ENCODE measurements at places on chromosomes 6 and 20.

- DNase-seq, result no peak
Measured at GRCh38 chr6:64580346-64580745, 944.7 kb downstream of the PHF3 start.

DNA sequence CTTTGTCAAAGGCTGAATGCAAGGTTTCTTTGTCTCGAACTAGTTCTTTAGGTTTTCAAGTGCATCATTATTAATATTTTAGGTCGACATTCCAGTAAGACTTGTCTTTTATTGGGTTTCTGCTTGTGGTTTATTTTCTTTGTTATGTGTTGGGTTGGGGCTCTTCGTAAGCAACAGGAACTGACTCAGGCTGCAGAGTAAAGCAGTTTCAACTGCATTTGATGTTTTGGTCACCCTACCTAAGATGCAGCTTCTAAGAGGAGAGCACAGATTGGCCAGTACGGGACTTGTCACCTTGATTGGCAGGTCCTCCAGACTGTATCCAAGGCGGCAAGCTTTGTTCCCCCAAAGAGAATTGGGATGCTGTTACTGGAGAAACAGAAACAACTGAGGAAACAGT is 149.5 kb upstream of the SULF2 start:
- no peak for DNase-seq

DNA sequence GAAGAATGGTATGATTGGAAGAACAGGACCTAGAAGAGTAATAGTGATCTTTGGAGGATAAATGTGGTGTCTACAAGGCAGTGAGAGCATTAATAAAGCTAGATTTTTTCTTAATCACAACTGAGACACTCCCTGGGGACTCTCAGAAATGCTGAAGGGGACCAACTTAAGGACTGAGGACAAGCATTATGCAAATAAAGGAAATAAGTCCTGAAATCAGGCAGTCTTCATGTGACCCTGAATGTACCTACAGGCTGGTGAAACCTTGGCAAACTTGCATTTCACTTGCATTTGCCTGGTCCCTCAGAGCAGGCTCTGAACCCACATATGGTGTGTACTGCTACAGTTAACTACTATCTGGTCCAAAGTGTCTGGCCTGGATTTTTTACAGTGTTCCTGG is 19.3 kb upstream of the TTK start:
- no peak for DNase-seq

- DNase-seq, result no peak
Measured at GRCh38 chr6:21271428-21272155, 322.0 kb upstream of the SOX4 start.

DNA sequence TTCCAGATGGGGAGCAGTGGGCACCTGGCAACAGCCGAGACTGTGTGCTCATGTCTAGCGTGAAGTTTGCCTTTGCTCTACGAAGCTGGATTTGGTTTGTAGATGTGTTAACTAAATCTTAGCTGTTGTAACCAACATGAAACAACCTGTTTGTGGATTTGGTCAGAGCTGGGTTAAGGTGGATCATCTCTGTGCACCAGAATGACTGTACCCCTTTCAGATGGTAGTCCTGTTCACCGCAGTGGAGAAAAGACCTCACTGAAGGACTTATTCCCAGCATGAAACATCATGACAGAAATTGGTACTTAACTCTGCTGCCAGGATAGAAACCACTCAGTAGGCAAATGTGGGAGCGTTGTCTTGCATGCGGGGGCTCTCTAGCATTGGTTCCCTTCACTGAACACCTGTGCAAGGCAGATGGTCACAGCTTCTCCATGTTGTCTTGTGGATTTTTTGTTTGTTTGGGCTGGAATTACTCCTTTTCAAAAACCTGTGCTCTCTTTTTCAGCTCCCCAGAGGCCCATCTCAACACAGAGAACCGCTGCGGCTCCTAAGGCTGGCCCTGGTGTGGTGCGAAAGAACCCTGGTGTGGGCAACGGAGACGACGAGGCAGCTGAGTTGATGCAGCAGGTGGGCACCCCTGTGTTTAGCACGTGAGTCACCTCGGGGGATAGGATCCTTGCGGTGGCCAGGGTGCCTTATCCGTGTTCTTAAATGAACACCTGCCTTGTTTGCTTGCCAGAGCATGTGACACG is 19.3 kb upstream of the EFCAB8 start:
- no peak for DNase-seq

GRCh38 chr6:43032326-43032725 is 10.9 kb downstream of the RRP36 start:
- DNase-seq, result no peak

GRCh38 chr6:82506526-82506925 is 142.9 kb downstream of the TPBG start:
- DNase-seq, result no peak

GRCh38 chr6:128118401-128118800 is 217.5 kb upstream of the THEMIS start:
- no peak for DNase-seq

DNA sequence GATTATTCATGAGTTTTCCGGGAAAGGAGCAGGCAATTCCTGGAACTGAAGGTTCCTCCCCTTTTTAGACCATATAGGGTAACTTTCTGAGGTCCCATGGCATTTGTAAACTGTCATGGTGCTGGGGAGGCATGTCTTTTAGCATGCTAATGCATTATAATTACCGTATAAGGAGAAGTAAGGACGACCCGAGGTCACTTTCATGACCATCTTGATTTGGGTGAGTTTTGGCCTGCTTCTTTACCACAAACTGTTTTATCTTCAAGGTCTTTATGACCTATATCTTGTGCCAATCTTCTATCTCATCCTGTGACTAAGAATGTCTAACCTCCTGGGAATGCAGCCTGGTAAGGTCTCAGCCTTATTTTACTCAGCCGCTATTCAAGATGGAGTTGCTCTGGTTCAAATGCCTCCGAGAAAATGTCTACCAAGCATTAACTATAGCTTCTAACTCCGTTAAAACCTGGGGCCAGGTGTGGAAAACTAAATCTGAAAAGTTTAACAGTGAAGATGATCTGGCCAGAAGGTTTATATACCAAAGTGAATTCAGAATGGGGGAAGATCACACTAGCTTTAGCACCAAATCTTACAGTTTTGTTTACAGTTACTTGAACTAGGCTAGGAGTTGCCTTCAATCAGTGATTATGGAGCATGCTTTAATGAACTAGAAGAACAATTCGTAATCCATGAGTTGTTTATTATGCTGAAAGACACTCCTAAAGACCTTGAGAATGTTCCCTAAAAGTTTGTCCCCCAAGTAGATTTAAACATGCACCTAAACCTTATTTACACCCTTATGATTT is 80.0 kb upstream of the TOP1 start:
- no peak for DNase-seq

- no peak for DNase-seq
Measured at GRCh38 chr6:110714143-110714542, 101.1 kb downstream of the CDK19 start.

GRCh38 chr6:34025861-34026260 is 120.0 kb downstream of the GRM4 start:
- DNase-seq, result no peak

DNA sequence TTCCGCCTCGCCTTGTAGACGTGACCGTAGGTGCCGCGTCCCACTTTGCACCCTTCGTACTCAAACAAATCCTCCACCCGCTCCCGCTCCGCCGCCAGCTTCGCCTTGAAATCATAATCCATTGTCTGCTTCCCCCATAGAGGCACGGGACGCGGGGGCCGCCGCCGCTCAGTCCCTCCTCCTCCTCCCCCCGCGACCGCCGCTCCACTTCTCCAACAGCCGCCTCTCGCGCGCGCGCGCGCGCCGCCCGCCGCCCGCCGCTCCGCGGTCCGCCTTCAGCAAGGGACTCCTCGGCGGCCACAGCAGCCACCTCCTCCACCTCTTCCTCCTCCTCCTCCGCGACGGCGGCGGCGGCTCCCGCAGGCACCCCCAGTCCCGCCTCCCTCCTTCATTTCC is 256 bp downstream of the CDK19 start:
- no peak for DNase-seq

DNA sequence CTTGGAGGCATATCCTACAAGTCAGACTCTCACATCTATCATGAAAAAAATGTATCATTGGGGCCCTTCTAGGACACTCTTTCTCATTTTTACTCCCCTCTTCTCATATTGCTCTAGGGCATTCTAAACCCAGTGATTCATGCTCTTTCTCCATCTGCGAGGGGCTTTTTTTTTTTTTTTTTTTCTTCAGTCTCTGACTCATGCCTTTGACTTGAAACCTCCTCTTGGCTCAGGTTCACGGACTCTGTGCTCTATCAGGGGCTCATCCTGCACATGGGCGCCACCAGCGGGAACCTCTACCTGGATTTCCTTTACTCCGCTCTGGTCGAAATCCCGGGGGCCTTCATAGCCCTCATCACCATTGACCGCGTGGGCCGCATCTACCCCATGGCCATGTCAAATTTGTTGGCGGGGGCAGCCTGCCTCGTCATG is 17.8 kb downstream of the SLC22A1 start:
- peak; percentile 72 for DNase-seq

GRCh38 chr6:142088858-142089216 is 43.9 kb upstream of the GJE1 start:
- DNase-seq, result no peak

GRCh38 chr20:62208061-62208794 is 11.8 kb downstream of the HRH3 start:
- no peak for DNase-seq

GRCh38 chr6:72817208-72817607 is 195.3 kb downstream of the KCNQ5 start:
- no peak for DNase-seq

DNA sequence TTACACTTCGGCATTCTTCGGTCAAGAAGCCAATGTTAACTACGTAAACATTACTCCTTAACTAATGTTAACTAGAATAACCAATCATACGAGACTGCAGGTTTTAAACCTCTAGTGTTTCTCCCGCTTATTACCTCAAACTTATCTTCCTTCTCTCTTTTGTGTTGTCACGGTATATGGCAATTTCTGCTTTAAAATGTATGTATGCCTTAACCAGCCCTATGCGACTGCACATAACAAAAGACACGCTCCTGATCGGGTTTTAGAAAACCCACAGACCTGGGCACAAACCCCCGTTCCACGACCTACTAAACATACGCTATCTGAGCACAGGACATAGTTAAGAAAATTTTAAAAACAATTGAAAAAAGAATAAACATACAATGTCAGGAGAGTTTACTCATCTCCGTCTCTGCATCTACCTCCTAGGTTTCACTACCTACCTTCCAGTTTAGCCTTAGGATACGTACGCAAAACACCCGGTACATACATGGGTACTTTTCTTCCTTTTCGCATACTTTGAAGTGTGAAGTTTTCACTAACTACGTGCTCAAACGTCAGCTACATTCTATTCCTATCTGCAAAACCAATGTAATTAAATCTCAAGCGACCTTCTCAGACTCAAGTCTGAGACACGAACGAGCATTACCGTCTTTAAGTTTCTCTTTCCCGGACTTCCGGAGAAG is 1.1 kb downstream of the CD164 start:
- DNase-seq, result no peak

GRCh38 chr6:106561686-106562405 is 67.5 kb downstream of the RTN4IP1 start:
- DNase-seq, result no peak

GRCh38 chr6:27601668-27602254 is 128.9 kb upstream of the ZNF184 start:
- DNase-seq, result no peak

- no peak for DNase-seq
Measured at GRCh38 chr6:141729146-141729545, 403.6 kb upstream of the GJE1 start.

- DNase-seq, result no peak
Measured at GRCh38 chr6:166109608-166110007, 58.0 kb downstream of the TBXT start.

DNA sequence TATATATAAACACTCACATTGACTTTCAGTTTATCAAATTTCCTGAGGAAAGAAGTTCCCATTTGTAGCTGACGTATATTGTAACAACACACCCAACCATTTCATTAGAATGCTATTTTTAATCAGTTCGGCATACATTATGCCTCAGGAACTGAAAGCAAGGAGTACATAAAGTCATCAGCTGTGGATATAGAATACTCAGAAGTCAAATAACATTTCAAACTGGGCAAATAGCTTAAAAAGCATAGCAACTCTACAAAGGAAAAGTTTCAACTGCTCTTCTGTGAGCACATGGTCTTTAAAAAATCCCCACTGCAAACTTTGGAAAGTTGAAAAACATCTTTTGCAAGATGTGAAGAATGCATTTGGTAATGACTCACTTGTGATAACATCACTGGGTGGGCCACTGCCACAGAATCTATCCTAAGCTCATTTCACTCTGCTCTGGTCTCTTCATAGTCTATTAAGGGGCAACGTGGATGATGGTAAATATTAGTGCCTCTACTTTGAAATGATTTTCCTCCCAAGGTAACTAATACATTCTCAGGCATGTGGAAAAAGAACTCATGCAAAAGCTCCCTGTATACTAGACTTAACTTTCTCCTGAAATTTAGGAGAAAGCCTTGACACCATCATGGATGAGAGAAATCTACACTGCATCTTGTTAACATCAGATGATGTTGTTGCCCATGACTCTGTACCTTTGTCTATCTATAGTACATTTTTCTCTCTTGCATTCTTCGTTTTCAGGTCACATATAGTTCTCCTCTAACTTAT is 49.2 kb downstream of the FYN start:
- no peak for DNase-seq

DNA sequence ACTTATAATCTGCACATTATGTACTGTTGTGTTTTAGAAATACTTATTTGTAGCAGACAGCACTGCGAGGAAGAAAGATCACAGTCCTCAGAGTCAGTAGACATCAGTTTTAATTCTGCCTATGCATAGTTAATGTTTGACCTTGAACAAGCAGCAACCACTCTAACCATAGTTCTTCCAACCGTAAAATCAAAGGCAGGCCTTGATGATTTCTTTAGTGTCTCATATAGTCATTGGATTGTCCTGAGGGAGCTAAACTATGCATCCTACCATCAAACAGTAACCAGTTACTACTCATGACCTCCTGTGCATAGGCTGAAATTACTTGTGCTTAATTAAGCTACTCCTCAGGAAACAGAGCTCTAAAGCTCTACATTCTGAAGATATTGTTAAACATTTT is 294.8 kb upstream of the STXBP5 start:
- DNase-seq, result no peak

DNA sequence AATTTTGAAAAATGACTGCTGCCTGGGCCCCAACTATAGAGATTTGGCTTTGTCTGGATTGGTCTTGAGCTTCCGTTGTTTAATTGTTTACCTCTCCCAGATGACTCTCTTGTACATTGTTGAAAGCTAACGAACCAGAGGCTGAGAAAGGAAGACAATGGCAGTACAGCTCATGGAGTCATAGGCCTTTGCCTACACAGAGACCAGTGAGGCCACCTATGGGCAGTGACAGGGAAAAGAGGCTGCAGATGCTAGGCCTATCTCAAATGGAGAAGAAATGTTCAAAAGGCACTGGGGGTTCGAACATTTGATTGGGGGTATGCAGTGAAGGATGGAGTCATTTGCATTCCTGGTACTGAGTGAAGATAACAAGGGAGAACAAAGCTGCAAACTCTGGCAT is 29.1 kb downstream of the OPN5 start:
- no peak for DNase-seq

DNA sequence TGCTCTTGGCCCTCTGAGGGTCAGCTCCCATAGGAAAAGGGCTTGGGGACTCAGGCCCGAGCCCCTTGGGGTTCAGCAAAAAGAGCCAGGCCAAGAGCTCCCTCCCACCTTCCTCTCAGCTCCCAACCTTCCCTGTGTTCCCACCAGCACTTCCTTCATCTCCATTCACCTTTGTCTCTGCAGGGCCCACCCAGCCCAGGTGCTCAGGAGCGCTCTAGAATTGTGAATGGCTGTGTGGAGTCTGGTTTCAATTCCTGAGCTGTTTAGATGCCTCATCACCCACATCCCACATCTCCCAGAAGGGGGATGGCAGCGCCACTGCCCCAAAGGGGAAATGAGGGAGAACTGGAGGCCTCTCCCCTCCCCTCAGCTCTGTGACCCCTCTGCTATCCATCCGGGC is 7.7 kb downstream of the GRM4 start:
- DNase-seq, result no peak
